ENCODE measurements at places on chromosomes 6 and 20.

- no peak for DNase-seq
Measured at GRCh38 chr6:79048611-79049010, 29.4 kb downstream of the PHIP start.

DNA sequence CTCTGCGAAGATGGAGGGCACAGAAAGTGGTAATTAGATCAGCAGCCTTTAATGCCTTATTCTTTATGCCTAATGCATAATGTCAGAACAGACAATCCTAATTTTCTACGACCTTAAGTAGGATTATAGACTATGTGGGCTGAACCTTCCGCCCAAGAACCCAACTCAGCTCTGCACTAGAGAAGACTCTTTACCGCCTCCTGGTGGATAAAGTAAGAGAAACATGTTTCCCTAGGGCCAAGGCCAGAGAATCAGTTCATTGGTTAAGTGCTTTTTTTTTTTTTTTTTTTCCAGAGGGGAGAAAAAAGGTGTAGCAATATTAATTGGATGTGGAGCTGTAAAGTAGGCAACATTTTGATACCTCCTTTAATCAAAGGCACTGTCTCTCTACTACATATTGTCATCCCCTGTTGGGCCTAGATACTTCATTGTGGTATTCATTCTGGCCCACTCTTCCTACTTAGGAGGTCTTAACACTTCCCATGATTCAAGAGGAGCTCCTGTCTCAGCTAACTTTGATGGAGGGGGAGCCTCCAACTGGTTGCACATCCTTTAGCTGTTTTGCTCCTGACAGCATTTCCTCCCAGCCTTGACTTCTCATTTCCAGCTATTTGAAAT, 124.9 kb upstream of the NRN1 start:
- DNase-seq = no peak

DNA sequence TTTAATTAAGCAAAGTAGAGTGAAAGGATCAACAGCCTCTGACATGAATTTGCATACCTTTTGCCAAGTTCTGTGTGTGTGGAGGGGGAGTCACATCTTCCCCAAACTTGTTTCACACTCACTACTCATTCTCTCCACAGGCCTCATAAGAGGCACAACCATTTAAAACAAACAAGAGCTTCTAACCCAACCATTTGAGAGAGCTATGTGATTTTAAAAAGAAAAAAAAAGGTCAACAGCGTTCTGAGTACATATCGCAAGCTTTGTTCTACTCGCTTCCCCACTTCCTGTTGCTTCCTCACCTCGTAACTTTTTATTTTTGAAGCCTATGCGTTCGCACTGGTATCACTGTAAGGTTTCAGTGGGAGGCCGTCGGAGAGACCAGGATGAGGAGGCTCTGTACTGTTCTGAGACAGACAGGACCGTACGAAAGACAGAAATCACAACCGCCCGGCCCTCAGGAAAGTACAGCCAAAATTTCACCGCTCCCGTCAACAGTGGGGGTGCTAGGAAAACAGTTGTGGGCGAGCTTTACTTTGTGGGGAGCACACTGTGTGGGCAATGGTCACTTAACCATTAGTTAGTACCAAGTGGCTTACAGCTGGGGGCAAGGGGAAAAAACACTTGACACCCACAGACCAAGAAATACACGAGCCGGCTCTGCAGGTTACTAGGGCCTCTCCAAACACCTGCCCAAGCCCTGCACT, 61.3 kb downstream of the TRERF1 start:
- DNase-seq = no peak

DNA sequence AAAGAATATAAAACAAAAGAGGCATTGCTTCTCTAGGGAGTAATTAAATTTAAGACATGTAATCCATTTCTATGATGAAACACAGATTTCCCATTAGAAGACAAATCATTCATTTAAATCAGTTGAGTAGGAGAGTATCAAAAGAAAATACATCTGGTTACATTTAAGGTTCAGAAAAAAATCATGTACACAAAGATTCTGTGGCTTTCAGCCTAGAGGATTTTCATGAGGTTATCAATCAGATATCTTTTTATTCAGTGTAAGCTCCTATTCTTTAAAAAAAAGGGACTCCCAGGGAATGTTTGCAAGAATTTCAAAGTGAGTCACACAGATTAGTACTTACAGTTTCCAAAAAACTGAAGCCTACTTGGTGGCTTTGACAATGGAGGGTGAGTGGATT, 24.9 kb downstream of the COL21A1 start:
- DNase-seq = no peak

- DNase-seq = no peak
Measured at GRCh38 chr6:722608-723007, 29.7 kb upstream of the EXOC2 start.

DNA sequence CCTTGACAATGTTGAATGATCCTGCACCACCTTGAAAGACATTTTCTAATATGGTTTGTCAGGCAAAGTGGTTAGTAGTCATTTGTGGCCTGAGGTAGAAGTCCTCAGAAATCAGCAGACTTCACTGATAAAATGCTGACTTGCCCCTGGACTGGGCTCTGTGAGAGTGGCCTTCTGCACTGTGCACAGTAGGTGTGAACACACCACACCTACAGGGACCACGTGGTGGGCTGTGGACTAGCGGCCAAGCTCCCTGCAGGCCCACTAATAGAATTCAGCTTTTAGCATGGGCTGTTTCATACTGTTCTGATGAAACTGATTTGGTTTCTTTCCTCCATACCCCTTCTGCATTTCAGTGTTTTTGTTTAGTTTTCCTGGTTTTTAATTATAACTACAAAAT, 7.3 kb downstream of the BPHL start:
- no peak for DNase-seq

DNA sequence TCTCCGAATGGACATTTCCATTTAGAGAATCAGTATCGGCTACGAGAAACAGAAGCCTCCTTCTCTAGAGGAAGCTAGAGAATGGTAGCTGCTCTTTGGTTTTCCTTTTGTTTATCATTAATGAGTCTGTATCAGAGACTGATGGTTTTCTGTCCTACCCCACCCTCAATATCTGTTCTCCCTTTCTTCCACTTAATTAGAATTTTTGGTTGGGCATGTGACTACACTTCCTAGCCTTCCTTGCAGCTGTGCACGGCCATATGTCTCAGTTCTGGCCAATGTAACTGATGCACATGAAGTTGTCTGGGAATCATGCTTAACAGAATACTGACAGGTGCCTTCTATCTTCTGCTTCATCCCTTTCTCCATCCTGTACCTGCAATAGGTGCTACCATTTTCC, 19.0 kb downstream of the RNF24 start:
- no peak for DNase-seq

DNA sequence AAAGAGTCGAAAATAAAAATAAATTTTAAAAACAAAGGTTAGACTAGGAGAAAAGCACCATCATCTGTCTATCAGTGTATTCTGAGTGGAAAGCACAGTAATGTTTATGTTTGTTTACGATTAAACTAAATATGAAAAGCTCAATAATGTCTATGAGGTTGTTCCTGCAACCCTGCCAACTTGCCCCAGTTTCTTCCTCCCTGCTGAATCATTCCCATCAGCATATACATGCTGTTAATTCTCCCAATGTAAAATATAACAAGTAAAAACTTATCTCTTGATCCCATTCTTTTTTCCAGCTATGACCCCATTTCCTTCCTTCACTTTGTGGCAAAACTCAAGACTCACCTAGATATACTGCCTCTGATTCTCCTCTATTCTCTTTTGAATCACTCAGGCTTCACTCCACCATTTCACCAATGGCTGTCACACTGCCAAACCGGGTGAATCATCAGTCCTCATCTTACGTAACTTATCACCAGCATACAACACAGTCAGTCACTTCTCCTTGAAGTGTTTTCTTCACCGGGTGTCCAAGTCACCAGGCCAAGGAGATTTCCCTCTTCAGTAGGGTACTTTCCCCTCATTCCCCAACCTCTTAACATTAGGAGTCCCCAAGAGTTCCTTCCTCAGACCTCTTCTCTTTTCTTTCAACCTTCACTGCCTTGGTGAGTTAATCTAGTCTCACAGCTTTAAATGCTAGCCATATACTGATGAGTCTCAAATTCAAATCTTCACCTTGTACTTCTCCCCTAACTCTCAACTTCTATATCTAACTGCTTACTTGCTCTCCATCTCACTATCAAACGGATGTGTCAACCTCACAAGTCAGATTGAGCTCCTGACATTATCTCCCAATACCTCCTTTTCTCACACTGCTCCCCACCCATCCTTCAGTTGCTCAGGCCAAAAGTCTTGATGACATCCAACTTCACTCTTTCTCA, 6.2 kb downstream of the TMEM242 start:
- DNase-seq = no peak

GRCh38 chr6:168941036-168941435, 312.6 kb downstream of the THBS2 start:
- no peak for DNase-seq

DNA sequence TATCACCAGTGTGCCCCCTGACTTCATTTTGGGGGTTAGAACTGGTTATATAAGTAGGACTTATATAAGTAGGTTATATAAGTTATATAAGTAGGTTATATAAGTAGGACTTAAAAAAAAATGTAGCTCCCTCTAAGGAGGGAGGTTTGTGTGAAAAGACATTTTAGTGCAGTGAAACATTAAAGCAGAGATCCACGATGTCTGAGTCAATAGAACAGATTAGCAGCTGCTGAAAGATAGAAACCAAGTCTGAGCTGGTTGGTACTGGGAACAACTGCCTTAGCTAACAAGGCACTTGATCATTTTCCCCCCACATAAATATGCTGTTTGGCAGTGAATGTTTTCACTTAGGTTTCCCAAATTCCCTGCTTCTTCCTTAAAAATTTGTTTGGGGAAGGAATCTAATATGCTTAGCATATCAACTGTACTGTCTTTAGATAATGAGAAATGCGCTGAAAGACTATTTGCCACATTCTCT, 2.1 kb upstream of the RPS12 start:
- DNase-seq = no peak

DNA sequence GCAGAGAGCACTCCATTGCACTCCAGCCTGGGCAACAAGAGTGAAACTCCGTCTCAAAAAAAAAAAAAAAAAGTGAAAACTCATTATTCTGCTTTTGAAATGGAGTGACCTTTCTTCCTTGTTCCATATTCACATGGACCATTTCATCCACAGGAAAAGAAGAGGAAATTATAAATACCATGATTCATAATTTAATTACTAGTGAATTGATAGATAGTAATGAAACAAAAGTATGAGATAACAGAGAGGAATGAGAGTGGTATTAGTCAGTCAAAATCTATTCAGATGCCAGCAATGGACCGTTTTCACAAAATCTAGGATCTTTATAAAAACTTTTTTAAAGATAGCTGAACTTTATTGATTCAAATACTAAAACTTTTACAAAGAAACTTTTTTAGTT, 443.1 kb upstream of the FLRT3 start:
- DNase-seq = no peak

DNA sequence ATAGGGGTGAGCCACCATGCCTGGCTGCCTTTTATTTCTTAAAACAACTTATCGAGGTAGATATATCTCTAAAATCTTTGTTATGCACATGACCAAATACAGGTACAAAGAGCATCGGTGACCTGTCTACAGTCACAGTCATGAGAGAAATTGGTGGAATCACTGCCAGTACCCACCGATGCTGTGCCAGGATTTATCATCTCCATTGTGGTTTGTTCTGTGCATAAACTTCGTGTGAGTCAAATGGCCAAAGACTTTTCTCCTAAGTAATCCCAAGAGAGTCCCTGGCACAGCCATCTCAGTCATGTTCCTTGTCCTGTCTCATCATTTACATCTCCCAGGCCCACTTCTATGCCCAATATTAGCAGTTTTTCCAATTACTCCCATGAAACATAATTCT, 9.0 kb downstream of the GSTA3 start:
- no peak for DNase-seq

- no peak for DNase-seq
Measured at GRCh38 chr6:33815854-33816253, 12.1 kb upstream of the MLN start.

- DNase-seq = no peak
Measured at GRCh38 chr6:153941768-153942167, 97.3 kb upstream of the OPRM1 start.

DNA sequence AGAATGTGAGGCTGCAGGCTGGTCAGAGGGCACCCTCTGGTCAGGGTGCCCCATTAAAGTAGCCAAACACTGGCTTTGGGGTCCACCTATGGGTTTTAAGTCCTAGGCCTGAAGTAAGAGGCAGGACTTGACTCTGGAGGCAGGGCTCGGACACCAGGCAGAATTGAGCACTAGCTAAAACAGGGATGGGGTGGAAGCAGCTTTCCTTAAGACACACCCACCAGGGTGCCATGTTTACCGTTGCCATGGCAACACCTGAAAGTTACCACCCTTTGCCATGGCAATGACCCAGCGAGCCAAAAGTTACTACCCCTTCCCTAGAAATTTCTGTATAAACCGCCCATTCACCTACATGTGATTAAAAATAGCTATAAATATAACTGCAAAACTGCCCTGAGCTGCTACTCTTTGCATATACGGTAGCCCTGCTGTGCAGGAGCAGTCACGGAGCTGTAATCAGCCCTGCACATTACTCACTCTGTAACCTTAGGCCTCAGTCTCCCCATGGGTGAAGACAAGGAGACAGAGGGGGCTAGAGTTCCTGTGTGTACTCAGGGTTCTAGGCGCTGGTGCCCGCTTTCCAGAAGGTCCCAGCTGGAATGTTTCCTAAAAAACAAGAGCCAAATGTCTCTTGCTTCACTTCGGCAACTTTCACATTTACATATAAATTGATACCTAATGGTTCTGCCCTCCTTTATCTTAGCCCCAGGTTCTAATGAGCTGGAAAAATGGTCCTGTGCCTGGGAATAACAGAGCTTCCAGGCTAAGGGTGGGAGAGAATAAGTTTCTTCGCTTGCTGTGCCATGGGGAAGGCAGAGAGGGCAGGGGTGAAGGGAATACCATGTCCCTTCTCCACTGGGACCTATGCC, 27.2 kb upstream of the SRSF6 start:
- DNase-seq = no peak

DNA sequence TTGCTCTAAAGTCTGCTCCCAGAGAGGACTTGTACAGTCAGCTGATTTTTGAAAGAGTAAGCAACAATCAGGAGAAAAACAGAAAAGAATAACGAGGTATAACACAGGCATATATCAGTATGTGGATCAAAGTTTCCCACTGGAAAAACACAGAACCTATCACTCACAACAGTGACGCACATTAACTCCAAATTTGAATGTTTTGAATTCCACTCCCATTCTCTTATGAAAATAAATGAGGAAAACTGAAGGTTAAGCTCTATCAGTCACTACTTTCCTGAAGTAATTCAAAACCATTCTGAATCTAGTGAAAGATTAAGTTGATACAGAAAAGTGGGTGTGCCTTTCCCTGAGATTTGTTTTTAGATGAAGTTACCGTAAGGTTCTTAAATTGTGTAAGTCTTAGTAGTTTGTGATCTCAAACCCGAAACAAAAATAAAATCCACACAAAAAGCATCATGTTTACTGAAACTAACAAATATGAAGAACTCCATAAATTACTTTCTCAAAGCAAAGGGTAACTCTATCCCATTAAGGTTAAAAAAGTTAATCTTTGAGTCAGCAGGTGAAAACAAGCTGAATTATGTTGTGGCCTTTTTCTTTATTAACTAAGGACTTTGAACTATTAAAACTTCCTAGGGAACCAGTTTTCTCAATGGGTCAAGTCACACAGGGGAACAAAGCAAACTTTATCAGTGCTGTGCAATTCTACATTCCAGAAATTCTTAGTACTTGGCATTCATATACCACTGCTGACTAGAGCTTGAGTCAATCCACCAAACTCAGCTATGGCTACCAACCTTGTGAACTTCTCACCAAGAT, 115.7 kb downstream of the OGFRL1 start:
- no peak for DNase-seq
